MM.1S (cell line): ENCODE measurements at places on chromosomes 7 and 10.

DNA sequence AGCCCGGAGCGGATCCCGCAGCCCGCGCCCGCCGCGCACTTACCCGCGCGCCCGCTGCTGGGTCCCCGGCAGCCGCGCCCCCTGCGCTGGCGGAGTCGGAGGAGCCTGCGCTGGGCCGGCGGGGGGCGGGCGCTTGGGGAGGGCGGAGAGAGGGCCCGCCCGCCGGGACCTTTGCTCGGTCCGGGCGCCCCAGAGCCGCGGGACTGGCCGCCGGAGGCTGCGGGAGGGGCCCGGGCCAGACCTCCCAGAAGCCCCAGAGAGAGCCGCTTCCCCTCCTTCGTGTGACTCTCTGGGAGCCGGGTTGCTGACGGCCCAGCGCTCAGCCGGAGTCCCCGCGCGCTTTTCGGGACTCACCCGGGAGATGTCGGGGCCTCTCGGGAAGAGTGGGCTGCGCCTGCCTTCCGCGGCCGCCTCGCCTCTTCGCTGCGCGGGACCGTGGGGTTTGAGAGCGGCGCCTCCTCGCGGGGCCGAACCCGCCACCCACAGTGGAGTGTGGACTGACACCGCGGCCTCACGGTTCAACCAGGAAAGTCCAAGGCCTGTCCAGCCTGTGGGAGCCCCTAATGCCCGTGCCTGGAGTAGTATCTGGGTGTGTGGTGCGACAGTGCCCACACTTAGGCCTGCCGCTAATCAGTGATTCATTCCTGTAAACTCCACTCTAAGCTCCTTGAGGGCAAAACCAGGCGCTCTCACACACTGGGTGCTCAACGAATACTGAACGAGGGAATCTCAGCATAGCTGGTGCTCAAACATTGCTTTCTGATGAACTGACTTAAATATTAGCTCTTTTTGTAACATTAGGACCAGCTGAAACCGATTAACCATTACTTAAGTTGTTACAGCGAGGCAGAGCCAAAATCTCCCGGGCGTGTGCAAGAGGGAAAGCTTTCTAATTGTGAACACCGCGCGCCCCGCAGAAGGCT is at the start of gene GSDME:
GSDME (minus strand) TSS at position 112 of the 923 bp plus-strand sequence. CDS start 7,690 bp downstream, outside the sequence.
- H3K4me1 ChIP-seq = no peaks in the 10 kb centered on the region
- H3K4me3 ChIP-seq = peak within 1 kb of the TSS; percentile 75
- peak; percentile 62 for DNase-seq
- no peak within 1 kb of the TSS for H3K27ac ChIP-seq
- no peaks in the 10 kb centered on the region for H3K36me3 ChIP-seq

DNA sequence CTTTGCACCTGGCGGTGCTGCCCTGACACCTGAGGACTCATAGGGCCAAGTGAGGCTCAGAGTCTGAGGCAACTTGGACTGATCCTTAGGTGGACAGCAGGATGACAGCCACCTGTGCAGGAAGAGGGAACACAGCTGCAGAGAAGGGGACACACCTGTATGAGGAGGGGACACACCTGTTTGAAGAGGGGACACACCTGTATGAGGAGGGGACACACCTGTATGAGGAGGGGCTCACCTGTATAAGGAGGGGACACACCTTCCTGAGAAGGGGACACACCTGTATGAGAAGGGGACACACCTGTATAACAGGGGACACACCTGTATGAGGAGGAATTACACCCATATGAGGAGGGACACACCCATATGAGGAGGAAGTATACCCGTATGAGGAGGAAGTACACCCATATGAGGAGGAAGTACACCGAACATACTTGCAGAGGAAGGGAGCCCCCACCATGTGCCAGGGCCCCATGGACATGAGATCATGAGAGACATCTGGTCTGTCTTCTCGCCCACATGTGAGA is 285.9 kb downstream of the ADARB2 start:
- no peak overlapping the region for H3K27ac ChIP-seq
- H3K4me1 ChIP-seq = no peaks in the 10 kb centered on the region
- no peak for DNase-seq
- no peak overlapping the region for H3K4me3 ChIP-seq
- H3K36me3 ChIP-seq = no peaks in the 10 kb centered on the region

GRCh38 chr7:148261996-148262688 is 328.4 kb upstream of the C7orf33 start:
- H3K36me3 ChIP-seq = no peaks in the 10 kb centered on the region
- no peaks in the 10 kb centered on the region for H3K27me3 ChIP-seq
- H3K4me3 ChIP-seq = peak overlapping the region; percentile 34
- no peak overlapping the region for H3K27ac ChIP-seq
- no peak for DNase-seq

DNA sequence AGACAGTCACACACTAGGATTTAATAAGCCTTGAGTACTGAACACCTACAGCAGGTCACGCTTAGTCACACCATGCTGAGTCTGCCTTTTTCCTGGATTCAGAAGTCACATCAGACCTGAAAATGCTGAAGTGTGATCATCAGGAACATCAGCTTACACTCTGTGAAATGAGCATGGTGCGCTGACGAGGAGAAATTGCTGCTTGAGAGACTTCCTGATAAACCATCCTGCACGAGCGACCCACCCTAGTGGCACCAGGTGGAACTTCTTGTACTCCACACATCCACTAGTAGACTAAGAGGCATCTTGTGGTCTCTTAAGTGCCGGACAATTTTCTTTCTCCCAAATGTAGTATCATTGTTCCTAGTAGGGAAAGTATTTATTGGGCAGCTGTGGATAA is 51.8 kb upstream of the MRLN start:
- no peak overlapping the region for H3K4me3 ChIP-seq
- peak overlapping the region; percentile 5; the same call in 1 of the 2 replicates for H3K27ac ChIP-seq
- no peaks in the 10 kb centered on the region for H3K27me3 ChIP-seq
- DNase-seq = peak; percentile 78

GRCh38 chr10:124091646-124092249 is 1.6 kb downstream of the CHST15 start:
- H3K4me1 ChIP-seq = peaks cover 48% of the 10 kb centered on the region
- peak overlapping the region; percentile 95 for H3K4me3 ChIP-seq
- H3K27ac ChIP-seq = peak overlapping the region; percentile 86; the same call in 1 of the 2 replicates

DNA sequence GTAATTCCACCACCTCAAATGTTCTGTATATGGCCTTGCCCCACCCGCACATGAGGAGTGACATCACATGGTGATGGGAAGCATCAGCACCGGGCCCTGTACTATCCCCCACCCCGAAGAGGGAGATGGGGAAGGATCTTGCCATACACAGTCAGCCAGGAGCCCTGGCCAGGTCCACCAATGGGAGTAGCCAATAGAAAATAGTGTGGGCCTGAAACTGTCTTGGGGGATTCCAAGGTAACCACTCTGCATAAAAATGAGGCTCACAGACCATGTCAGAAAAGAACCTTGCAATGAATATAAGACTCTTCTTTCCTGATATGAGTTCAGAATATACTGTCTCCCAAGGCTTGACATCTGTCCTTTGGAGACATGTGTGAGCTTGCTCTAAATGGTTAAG is 51.1 kb downstream of the ADRB1 start:
- H3K4me3 ChIP-seq = no peak overlapping the region
- no peaks in the 10 kb centered on the region for H3K27me3 ChIP-seq
- DNase-seq = no peak

- no peaks in the 10 kb centered on the region for H3K4me1 ChIP-seq
- H3K36me3 ChIP-seq = no peaks in the 10 kb centered on the region
- H3K4me3 ChIP-seq = no peak overlapping the region
- 0 out of 2 replicates have a peak, but pooled peaks cover 3% of the 10 kb centered on the region for H3K27me3 ChIP-seq
- no peak for DNase-seq
- H3K27ac ChIP-seq = no peak overlapping the region
Observed at GRCh38 chr7:108000875-108001763, 1.8 kb downstream of the LAMB1 start.

- DNase-seq = no peak
- H3K4me3 ChIP-seq = no peak overlapping the region
- no peaks in the 10 kb centered on the region for H3K27me3 ChIP-seq
- no peaks in the 10 kb centered on the region for H3K36me3 ChIP-seq
- peaks cover 25% of the 10 kb centered on the region for H3K4me1 ChIP-seq
Observed at GRCh38 chr10:71912431-71912830, 51.8 kb upstream of the CHST3 start.

DNA sequence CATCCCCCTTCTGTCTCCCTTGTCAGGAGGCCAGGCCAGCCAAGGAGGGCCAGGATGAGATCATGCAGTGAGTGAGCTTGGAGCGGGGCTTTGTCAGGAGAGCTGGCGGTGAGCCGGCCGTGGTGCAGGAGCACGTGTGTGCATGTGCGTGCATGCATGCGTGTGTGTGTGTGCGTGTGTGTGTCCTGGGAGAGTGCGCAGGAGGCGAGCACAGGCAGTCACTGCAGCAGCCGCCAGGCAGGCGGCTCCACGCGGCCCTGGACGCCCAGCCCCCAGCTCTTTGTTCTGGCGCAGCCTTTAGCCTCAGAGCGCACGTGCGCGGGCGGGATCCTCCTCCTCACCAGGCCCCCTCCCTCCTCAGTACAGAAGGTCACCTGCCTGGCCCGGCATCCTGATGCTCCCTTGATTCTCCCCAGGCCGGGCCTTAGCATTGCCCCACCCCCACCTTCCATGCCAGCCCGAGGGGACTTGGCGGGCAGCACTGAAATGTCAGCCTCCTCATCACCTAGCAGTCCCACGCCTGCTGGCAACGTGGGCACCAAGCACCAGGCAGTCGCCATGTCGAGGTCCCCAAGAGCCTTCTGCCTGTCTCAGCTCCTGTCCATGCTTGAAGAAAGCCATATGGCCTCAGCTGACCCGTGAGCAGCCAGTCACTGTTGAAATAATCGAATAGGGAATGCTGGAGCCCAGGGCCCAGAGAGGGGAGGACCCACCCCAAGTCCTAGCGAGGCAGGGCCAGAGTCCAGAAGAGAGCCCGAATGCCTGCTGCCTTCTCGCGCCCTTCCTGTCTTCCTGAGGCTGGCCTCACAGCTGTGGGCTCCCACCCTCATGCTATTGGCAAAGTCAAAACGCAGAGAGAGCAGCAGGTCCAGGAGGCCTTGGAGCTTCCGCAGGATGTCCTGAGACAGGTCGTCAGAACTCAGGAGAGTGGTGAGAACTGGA is 125.9 kb upstream of the PPIF start:
- no peaks in the 10 kb centered on the region for H3K27me3 ChIP-seq
- DNase-seq = no peak
- H3K4me1 ChIP-seq = no peaks in the 10 kb centered on the region
- no peak overlapping the region for H3K4me3 ChIP-seq

DNA sequence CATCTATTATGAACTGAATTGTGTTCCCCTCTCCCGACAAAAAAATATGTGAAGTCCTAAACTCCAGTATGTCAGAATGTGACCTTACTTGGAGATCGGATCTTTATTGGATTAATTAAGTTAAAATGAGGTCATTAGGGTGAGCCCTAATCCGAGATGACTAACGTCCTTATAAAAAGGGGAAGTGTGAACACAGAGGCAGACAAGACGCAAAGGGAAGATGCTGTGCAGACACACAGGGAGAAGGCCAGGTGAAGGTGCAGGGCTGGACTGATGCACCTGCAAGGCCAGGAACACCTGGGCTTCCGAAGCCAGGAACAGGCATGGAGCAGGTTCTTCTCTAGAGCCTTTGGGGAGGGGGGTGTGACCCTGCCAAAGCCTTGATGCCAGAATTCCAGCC is 187.8 kb downstream of the PARD3 start:
- peaks cover 14% of the 10 kb centered on the region for H3K4me1 ChIP-seq
- H3K4me3 ChIP-seq = no peak overlapping the region
- no peak overlapping the region for H3K27ac ChIP-seq
- H3K27me3 ChIP-seq = no peaks in the 10 kb centered on the region
- H3K36me3 ChIP-seq = no peaks in the 10 kb centered on the region
- DNase-seq = no peak

- H3K27me3 ChIP-seq = no peaks in the 10 kb centered on the region
- H3K27ac ChIP-seq = no peak overlapping the region
- H3K36me3 ChIP-seq = no peaks in the 10 kb centered on the region
- DNase-seq = peak; percentile 15
Observed at GRCh38 chr7:82247814-82248433, 195.7 kb downstream of the CACNA2D1 start.

GRCh38 chr10:3570131-3570729 is 214.8 kb downstream of the KLF6 start:
- no peaks in the 10 kb centered on the region for H3K4me1 ChIP-seq
- H3K4me3 ChIP-seq = no peak overlapping the region
- H3K27ac ChIP-seq = no peak overlapping the region
- no peaks in the 10 kb centered on the region for H3K27me3 ChIP-seq

GRCh38 chr7:5482020-5482498 is 58.4 kb upstream of the TNRC18 start:
- H3K4me3 ChIP-seq = no peak overlapping the region
- no peaks in the 10 kb centered on the region for H3K36me3 ChIP-seq
- H3K27me3 ChIP-seq = no peaks in the 10 kb centered on the region
- DNase-seq = no peak
- no peaks in the 10 kb centered on the region for H3K4me1 ChIP-seq
- H3K27ac ChIP-seq = no peak overlapping the region

DNA sequence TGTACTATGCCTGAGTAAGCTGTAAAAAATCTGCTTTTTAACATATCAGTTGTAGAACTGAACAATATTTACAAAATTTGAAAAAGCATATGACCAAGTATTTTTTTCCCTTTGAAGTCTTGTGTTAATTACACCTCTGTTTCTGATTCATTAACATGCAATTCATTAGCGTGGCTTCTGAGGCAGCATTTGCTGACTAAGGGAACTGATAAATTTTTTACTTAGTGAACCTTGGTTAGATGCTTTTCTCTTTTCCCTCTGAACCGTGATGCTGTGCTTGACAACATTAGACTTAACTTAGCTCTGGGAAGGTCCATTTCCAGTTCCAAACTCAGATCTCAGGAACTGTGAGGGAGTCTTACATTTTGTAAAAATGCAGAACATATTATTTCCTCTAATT is 28.1 kb downstream of the TWIST1 start:
- no peaks in the 10 kb centered on the region for H3K27me3 ChIP-seq
- H3K4me3 ChIP-seq = no peak overlapping the region
- no peak for DNase-seq
- H3K36me3 ChIP-seq = no peaks in the 10 kb centered on the region

- H3K4me1 ChIP-seq = no peaks in the 10 kb centered on the region
- H3K27ac ChIP-seq = no peak overlapping the region
Observed at GRCh38 chr7:131586259-131586658, 29.8 kb upstream of the PODXL start.

DNA sequence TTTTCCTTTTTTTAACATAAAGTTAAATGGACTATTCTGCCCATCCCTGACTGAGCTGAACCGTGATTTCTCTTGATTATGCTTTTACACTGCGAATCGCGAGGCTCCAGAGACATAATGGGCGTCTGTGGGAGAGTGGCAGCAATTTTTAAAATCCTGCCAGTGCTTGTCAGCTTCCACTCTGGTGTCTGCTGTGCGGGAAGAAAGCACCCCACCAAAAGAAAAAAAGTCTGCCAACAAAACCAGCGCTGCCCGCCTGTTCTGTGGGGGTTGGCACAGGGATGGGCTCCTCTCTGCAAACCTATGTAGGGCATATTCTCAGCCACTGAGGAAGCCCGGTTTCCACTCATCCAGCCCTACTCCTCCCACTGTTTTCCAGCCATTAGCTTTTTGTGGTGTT is 592.3 kb upstream of the GALNT17 start:
- no peak overlapping the region for H3K27ac ChIP-seq
- H3K36me3 ChIP-seq = no peaks in the 10 kb centered on the region
- no peaks in the 10 kb centered on the region for H3K4me1 ChIP-seq
- DNase-seq = no peak
- no peaks in the 10 kb centered on the region for H3K27me3 ChIP-seq
- H3K4me3 ChIP-seq = no peak overlapping the region

- no peaks in the 10 kb centered on the region for H3K4me1 ChIP-seq
- H3K27me3 ChIP-seq = no peaks in the 10 kb centered on the region
- H3K4me3 ChIP-seq = no peak overlapping the region
- no peak overlapping the region for H3K27ac ChIP-seq
Observed at GRCh38 chr7:48424731-48425130, 253.5 kb downstream of the ABCA13 start.
